Activated CD8-positive, alpha-beta T cell treated with anti-CD3 and anti-CD28 coated beads for 36 hours (primary cell): ENCODE measurements at places on chromosomes 12 and 14.

GRCh38 chr14:32677129-32677780 is 261.4 kb upstream of the NPAS3 start:
- DNase-seq = no peak

DNA sequence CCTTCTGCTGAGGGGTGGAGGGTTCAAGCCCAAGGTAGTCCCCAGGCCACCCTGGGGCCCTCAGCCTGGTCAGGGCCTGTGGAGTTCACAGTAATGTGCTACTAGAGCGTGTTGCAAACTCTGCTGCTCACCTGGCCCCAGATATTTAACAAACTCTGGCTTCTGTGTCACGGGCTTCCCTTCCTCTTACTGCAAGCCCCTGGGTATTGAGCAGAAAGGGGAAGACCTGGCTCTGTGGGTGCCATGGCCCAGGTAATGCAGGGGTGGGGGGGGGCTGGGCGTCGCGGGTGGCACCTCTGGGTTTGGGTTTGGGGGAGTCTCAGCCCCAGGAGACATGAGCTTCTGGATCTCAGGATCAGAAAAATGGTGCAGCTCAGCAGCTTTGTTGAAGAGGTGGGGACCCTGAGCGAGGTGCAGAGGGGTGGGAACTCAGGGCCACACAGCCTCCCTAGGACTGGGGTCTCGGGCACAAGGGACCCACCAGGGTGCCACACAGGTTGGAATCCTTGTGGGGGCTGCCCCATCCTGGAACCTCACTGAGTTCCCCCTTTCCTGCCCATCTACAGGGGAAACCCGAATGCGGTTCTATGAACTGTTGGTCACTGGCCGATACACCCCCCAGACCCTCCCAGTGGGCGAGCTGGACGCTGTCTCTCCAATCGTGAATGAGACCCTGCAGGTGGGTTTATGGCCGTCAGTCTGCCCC is 4.0 kb downstream of the SETD1B start:
- no peak for DNase-seq

GRCh38 chr12:122208073-122208820 is 4.7 kb downstream of the B3GNT4 start:
- no peak for DNase-seq

DNA sequence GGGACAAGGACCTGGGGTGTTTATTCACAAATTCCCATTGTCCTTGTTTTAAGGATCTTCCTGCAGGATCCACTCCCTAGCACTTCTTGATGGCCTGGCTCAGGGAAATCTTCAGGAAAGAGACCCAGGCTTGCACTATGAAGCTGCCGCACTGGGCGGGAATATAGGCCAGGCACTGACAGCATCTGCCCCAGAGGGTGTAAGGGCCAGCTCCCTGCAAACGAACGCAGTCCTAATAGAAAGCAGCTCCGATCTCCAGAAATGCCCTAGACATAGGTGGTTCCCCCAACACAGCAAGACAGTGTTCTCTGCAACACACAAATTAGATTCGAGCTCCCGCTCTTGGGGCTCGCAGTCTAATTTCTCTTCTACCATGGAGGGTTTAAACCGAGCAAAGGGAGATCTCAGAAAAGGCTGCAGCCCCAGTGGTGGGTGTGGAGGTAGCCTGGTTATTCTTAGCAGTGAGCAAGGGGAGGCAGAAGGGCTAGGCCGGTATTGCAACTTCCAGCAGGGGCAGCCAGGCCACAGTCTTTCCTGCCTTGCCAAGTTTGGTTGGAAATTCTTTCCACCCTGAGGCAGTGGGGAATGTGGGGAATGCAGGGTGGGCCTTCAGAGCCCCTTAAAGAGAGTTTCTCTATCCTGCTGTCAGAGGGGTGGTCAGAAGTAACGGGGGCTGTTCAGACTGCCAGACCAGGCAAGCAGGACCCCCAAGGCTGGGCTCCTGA is 16.1 kb upstream of the WSCD2 start:
- DNase-seq = no peak
